GM12865 (cell line): ENCODE measurements at places on chromosomes 1 and 21.
A peak's percentile ranks its signal among the peaks of the same experiment; 100 is the strongest.

DNA sequence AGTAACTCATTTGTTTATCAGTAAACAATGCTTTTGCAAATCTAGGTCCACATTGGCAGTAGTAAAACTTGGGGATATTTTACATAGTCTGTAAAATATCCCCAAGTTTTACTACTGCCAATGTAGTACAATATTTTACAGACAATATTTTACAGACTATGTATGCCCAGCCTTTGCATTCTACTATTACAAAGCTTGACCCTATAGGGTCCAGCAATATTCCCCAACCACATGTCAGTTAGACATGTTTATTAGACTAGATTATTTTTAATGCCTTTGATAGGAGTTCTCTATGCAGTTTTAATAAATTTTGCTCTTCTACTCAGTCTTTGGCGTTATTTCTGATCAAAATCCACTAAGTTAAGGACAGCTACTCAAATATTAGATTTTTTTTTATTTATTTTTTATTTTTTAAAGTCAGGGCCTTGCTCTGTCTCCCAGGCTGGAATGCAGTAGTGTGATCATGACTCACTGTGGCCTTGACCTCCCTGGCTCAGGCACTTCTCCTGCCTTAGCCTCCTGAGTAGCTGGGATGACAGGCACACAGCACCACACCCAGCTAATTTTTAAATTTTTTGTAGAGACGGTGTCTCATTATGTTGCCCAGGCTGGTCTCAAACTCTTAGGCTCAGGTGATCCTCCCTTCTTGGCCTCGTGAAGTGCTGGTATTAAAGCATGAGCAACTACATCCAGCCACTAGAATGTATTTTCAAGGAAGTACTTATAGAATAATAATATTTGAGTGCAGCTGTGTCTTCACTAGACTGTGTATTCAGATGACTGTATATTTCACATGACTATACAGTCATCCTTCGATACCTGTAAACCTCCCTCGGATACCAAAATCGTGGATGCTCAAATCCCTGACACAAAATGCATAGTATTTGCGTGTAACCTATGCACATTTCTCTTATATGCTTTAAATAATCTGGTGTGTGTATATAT, 19.8 kb downstream of the MIER1 start:
- no peak for DNase-seq

DNA sequence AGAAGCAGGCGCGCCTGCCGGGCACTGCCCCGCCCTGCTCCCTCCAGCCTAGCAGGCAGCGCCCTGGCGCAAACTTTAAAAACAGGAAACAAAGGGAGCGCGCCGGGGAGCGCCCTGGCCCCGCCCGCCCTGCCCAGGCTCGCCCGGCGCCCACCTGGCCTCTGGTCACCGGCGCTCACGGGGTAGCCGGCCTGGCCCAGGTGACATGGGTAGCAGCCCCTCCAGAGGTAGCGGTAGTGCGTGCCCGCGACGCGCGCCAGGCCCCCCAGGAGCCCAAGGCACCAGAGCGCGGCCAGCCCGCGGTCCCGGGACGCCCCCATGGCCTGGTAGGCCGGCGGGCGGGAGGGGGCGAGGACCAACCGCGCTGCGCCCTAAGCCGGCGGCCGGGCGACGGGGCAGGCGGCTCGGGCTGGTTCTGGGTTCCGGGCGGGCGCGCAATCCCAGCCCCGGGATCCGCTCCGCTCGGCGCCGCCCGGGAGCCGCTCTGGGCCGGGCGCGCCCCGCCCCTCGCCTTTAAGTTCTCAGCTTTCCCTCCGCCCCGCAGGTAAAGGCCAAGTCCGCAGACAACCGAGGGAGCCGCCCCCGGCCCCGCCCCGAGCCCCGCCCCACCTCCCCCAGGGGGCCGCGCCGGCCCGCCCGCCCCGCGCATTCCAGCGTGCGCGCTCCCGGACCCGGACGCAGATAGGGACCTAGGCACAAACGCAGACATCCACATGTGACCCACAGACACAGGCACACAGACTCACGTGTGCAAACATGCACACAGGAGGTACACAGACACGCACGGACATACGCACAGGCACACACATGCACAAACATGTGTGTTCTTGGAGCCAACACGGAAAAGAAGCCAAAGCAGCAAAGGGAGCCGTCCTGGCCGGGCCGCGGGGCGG, 76.7 kb downstream of the ARHGEF16 start:
- peak; percentile 13 for DNase-seq

- DNase-seq, result no peak
Measured at GRCh38 chr1:94036730-94037129, 84.2 kb downstream of the ABCA4 start.

GRCh38 chr1:87329526-87330056, 911 bp downstream of the LMO4 start:
- peak; percentile 52 for DNase-seq

- no peak for DNase-seq
Measured at GRCh38 chr1:244636488-244637259, 16.3 kb upstream of the DESI2 start.

DNA sequence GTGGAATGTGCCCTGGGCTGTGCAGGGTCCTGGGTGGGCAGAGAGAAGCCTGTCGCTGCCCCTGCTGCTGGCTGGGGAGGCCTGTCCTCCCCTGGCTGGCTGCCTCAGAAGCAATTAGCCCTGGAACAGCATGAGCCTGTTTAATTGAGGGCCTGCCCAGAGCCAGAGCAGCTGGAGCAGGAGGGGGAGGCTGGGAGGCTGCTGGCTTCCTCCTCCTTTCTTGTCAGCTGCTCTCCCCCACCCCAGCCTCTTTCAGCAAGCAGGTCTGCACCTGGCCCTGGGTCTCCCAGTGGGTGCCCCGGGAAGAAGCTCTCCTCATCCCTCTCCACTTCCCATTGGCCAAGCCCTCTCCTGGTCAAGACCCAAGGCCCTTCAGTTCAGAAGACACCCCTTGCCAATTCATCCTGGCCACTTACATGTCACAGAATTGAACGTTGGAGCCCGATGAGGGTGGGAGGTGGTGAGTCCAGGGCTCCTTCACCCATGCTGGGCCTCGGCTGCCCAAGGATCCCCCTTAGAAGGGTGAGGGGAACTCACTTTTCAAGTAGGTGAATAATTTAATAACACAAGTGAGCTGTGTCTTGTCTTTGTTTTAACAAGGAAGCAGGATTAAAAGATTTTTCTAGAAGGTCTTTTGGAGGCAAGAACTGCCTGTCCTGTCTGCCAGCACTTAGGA, 13.2 kb downstream of the AMPD2 start:
- no peak for DNase-seq

DNA sequence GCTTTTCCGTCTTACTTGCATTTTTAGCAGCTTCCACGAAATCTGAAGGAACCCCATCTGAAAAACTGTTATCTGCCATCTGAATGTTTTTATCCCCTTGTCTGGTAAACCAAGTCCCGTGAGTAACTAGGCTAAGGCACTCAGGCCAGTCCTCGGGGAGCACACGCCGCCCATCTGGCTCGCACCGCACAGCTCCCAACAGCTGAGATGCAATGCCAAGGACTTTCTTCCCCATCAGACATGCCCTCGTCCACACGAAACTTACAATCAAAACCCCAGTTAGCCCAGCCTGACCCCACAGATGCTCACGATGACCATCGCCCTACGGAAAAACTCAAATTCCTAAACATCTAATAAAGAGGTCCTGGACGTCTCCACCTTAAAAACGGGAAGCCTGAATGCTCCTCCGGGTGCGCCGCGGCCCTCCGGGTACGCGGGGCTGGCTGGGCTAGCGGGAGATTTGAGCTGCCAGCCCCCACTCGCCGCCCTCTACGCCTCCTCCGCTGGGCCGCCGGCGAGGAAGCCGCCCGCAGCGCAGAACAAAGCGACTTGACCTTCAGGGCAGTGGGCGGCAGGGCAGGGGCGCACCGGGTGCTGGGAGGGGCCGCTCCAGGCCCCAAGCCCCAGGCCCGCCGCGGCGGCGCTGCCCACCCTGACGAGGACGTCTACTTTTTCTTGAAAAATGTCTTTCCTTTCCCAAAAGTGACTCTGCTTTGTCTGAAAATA, 36.6 kb downstream of the CD58 start:
- DNase-seq, result no peak

DNA sequence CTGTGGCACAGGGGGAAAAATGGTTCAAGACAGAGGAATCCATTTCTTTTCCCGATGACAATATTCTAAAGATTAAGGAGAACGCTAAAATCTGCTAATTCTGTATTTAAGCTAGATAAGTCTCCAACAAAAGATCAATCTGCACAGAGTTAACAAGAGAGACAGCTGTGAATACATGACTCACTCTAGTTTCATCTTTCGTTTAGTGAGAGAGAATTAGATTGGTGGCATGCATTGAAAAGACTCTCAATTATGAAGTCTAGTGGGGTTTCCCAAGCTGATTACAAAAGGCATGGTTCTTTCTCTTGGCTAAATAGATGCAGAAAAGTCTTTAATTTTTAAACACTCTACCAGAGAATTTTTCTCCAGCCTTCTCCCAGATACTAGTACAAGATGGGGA, 34.4 kb downstream of the CAPN9 start:
- DNase-seq, result peak; percentile 18

DNA sequence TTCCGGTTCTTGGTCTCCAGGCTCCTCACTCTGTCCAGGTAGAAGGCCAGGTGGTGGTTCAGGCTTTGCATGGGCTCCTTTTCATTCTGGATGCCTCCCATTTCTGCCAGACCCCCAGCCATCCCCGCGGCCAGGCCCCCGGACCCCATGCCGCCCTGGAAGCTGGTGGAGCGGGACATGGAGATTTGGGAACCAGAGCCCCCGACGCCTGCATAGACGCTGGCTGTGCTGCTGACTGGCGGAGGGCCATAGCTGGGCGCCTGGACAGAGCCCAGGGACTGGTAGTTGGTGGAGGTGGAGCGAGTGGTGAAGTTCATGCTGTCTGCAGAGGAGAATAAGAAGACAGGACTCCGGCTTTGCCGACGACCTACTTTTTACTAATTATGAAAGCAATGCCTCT, 7.1 kb upstream of the SHCBP1L start:
- no peak for DNase-seq

DNA sequence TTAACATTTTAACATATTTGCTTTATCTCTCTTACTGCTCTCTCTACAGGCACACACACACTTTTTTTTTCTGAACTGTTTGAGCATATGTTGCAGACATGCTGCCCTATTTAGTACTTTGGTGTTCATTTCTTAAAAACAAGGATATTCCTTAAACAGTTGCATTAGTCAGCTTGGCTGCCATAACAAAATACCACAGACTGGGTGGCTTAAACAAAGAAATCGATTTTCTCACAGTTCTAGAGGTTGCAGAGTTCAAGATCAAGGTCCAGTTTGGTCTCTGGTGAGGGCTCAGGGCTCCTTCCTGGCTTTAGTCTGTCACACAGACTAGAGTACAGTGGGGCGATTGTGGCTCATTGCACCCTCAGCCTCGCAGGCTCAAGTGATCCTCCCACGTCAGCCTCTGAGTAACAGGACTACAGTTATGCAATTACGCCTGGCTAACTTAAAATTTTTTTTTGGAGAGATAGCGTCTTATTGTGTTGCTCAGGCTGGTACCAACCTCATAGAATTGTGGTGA, 46.7 kb downstream of the RPRD2 start:
- no peak for DNase-seq

DNA sequence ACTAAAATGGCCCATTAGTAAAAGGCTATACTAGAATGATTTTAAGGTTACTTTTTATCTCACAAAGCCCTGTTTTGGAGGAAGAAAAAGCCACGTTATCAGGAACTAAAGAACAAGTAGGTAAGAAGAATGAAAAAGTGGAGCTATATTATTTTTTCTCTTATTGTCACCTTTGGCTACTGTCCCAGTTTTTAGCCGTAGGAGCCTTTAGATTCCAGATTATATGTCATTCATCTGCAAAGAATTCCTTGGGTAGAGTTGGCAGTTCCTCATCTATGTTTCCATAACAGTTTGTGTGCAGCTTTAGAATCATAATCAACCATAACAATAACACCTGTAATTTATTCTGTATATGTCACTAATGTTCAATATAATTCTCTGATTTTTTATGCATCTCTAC, 83.8 kb downstream of the TPR start:
- no peak for DNase-seq

GRCh38 chr1:44500181-44501046, 95.4 kb downstream of the RNF220 start:
- no peak for DNase-seq

GRCh38 chr1:153548722-153549688, at the start of gene S100A3:
Gene S100A3, minus strand, starts transcription at chr1:153549258. Its CDS starts 773 bp downstream, at chr1:153548485.
- DNase-seq, result no peak

DNA sequence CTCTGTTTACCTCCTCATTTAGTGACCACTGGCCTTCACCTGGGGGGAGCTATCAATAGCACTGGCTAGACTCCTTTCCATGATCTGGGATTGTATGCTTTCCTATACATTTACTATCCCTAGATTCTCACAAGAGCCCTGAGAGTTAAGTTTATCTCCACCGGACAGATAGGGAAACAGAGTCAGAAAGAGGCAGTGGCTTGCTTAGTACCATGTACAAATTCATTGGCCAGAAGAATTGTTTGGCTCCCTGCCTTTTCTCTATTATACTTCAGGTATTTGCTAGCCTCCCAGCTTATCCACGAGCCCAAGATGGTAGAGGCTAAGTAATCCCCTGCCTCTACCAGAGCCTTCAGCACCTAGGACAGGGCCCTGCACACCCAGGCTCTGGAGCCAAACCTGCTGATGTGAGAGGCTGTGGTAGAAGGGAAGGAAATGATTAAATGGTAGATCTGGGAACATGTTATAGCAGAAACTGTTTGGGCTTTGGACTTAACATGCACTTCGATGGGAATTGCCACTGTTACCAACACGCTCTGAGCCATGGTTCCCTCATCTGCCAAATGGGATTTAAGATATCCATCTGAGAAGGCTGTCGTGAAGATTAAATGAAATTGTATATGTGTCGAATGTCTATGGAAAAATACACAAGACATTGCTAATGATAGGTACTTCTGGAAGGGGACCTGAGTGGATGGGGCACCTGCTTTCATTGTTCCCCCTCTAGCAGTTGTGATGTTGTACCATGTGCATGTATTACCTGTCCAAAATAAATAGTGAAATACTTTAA, 3.1 kb upstream of the BLACAT1 start:
- DNase-seq, result peak; percentile 21

DNA sequence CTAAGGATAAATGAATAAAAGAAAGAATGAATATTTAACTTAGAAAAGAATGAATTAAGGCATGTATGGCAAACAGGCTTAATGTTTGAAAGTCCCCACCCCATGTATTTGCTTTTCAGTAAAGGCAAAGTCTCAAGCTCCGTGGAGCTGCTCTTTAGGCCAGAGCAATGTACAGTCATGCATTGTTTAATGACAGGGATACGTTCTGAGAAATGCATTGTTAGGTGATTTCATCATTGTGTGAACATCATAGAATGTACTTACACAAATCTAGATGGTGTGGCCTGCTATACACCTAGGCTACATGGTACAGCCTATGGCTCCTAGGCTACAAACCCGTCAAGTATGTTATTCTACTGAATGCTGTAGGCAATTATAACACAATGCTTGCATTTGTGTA, 51.6 kb upstream of the SPATA6 start:
- no peak for DNase-seq

DNA sequence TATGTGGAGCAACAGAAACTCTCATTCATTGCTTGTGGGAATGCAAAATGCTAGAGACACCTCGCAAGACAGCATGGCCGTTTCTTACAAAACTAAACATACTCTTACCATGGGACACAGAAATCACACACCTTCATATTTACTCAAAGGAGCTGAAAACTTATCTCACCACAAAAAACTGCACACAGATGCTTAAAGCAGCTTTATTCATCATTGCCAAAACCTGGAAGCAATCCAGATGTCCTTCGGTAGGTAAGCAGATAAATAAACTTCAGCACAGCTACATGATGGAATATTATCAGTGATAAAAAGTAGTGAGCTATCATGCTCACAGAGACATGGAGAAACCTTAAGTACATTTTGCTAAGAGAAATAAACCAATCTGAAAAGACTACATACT, 124.3 kb downstream of the RERE start:
- no peak for DNase-seq

- no peak for DNase-seq
Measured at GRCh38 chr1:152566681-152567080, at the start of gene LCE3E. Gene LCE3E, minus strand, starts transcription at chr1:152566780. Its CDS starts 572 bp downstream, at chr1:152566208.
